ENCODE measurements at places on chromosomes 11 and 22. TPM values are rescaled to one million over a fixed set of nuclear protein-coding genes. Genes with fewer than 3 reads are reported as not detected.

C11orf71 gene
- polyA plus RNA-seq = 10.8 TPM

MRGPRX4 gene
- not detected for polyA plus RNA-seq

P2RX3 gene
- not detected for polyA plus RNA-seq

CCDC157 gene
- polyA plus RNA-seq = 1.4 TPM

CCDC15 gene
- polyA plus RNA-seq = 2.7 TPM

TMEM134 gene
- polyA plus RNA-seq = 154 TPM

CDC42EP1 gene
- polyA plus RNA-seq = 0.17 TPM

TREH gene
- not detected for polyA plus RNA-seq

TIMP3 gene
- not detected for polyA plus RNA-seq

CRYBA4 gene
- polyA plus RNA-seq = 0.46 TPM

DNA sequence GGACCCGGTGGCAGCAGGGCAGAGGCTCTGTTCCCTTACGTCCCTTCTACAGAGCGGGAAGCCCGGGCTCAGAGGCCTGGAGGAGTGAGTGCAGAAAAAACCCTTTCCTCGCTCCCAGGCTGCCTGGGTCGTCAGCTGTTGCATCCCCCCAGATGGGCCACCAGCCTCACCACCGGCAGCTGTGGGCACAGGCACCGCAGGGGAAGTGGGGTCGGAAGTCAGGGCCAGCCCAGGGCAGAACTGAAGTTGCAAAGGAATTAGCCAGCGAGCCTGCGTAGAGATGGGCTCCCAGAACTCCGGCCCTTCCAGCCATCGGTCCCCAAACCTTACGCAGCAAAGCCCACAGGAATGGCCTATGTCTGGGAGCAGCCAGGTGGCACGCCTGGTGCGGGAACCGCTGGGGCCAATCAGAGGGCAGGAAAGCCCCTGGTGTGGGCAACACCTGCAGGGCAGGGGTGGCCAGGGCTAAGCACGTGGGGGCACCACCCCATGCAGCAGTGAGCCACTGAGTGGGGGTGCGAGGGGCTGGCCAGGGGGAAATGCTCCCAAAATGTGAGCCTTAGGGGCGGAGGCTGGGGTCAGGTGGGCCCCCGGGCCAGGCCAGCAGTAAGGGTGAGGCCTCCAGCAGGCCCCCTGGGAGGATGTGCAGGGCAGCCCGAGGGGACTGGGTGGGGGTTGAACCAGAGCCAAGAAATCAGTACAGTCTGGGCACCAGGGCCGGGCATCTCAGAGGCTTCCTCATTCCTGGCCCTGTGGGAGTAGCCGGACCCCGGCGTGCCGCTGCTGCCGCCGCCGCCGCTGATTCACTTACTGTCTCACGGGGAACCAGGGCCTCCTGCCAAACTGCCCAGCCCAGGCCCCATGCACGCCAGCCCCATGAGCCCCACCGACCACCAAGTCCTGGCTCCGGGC is 58.2 kb downstream of the WNT7B start:
- DNase-seq = no peak
- H3K27ac ChIP-seq = no peak overlapping the region
- no peak overlapping the region for H3K4me3 ChIP-seq
- H3K27me3 ChIP-seq = no peaks in the 10 kb centered on the region
- no peaks in the 10 kb centered on the region for H3K4me1 ChIP-seq

DNA sequence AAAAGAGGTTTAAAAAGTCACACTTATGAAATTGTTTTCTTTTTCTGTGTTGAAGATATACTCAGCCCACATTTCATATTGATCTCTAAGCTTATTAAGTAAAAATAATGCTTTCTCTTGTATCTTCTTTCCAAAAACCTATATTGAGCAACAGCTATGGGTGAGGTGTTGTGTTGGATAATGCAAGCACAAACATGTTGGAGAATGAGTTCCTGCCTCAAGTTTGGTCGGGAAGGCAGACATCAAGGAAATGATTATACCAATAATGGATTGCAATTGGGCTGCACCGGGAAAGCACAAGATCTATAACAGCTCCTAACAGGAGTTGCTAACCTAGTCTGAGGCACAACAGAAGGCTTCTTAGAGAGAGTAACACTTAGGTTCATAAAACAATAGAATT is 308.9 kb upstream of the MPPED2 start:
- no peak for DNase-seq
- H3K4me1 ChIP-seq = no peaks in the 10 kb centered on the region
- H3K4me3 ChIP-seq = no peak overlapping the region
- H3K36me3 ChIP-seq = no peaks in the 10 kb centered on the region
- H3K27ac ChIP-seq = no peak overlapping the region

- no peak for DNase-seq
- H3K36me3 ChIP-seq = peaks cover 40% of the 10 kb centered on the region
- H3K27ac ChIP-seq = peak overlapping the region; percentile 23
- H3K4me1 ChIP-seq = peaks cover 9% of the 10 kb centered on the region
- H3K4me3 ChIP-seq = no peak overlapping the region
Measured at GRCh38 chr22:24338726-24339451, 68.3 kb downstream of the SPECC1L start.

DNA sequence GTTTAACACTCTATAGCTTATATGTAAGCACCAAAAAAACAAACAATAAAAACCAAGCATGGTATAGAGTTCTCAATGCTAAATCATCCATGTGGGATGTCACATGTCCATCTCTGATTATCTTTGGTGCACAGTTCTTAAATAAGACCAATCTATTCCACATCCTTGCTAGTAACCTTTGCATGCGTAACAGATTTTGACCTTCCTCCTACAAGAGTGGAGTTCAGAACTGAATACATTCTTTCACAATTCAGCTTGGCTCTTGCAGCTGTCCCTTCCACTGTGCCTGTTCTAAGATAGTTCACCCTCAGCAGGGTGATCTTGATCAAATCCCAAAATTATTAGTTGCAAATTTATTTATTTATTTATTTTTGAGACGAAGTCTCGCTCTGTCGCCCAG is 21.1 kb downstream of the PRR14L start:
- no peak overlapping the region for H3K4me3 ChIP-seq
- peaks cover 4% of the 10 kb centered on the region for H3K36me3 ChIP-seq
- no peak overlapping the region for H3K27ac ChIP-seq
- no peaks in the 10 kb centered on the region for H3K27me3 ChIP-seq
- H3K4me1 ChIP-seq = peaks cover 23% of the 10 kb centered on the region
- no peak for DNase-seq

- peak; percentile 7 for DNase-seq
- no peaks in the 10 kb centered on the region for H3K27me3 ChIP-seq
- H3K4me3 ChIP-seq = no peak overlapping the region
- no peaks in the 10 kb centered on the region for H3K36me3 ChIP-seq
- H3K27ac ChIP-seq = no peak overlapping the region
Measured at GRCh38 chr11:58788355-58789023, 56.0 kb downstream of the GLYATL2 start.

GRCh38 chr22:50292643-50293440 is 14.6 kb downstream of the PLXNB2 start:
- H3K4me1 ChIP-seq = peaks cover 2% of the 10 kb centered on the region
- no peak overlapping the region for H3K4me3 ChIP-seq
- DNase-seq = no peak
- peaks cover 3% of the 10 kb centered on the region for H3K27me3 ChIP-seq
- H3K27ac ChIP-seq = no peak overlapping the region

- DNase-seq = no peak
- peaks cover 40% of the 10 kb centered on the region for H3K4me1 ChIP-seq
- peak overlapping the region; percentile 97 for H3K4me3 ChIP-seq
- peaks cover 10% of the 10 kb centered on the region for H3K27me3 ChIP-seq
Measured at GRCh38 chr11:69674267-69674885, 777 bp downstream of the LTO1 start.

DNA sequence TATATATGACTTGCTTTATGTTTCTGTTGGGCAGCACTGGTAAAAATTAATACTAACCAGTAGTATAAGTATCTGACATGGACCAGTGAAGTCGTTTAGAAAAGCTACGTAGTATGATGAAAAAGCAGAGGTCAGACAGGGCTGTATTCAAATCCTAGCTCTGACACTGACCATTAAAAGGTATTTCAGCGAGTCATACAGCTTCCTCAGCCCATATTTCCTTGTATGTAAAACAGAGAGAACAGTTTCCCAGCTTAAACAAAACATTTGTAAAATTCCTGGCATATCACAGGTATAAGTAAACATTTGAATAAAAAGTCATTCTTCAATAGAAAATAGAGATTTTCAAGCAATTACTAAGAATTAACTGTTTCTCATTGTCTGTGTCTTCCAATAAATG is 4.2 kb downstream of the NOX4 start:
- H3K27me3 ChIP-seq = peaks cover 3% of the 10 kb centered on the region
- H3K4me3 ChIP-seq = no peak overlapping the region
- no peak overlapping the region for H3K27ac ChIP-seq
- H3K36me3 ChIP-seq = no peaks in the 10 kb centered on the region
- DNase-seq = no peak
- H3K4me1 ChIP-seq = no peaks in the 10 kb centered on the region

- no peaks in the 10 kb centered on the region for H3K36me3 ChIP-seq
- H3K4me3 ChIP-seq = no peak overlapping the region
- H3K27ac ChIP-seq = no peak overlapping the region
- peaks cover 2% of the 10 kb centered on the region for H3K27me3 ChIP-seq
Measured at GRCh38 chr11:118537409-118537980, 6.5 kb downstream of the TMEM25 start.

- peaks cover 5% of the 10 kb centered on the region for H3K36me3 ChIP-seq
- no peak overlapping the region for H3K4me3 ChIP-seq
- no peaks in the 10 kb centered on the region for H3K27me3 ChIP-seq
- H3K27ac ChIP-seq = no peak overlapping the region
- H3K4me1 ChIP-seq = no peaks in the 10 kb centered on the region
- DNase-seq = no peak
Measured at GRCh38 chr11:3747704-3748103, 49.6 kb downstream of the NUP98 start.

DNA sequence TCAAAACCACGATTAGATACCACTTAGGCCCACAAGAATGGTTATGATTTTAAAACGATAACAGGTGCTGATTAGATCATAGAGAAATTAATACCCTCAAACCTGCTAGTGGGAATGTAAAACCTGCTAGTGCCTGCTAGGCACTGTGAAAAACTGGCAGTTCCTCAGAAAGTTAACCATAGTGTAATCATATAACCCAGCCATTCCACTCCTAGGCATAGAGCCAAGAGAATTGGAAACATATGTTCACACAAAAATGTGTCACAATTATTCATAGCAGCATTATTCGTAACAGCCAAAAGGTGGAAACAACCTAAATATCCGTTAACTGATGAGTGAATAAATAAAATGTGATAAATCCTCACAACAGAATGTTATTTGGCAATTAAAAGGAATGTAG is 122.2 kb upstream of the SYN3 start:
- DNase-seq = no peak
- no peaks in the 10 kb centered on the region for H3K27me3 ChIP-seq
- H3K36me3 ChIP-seq = no peaks in the 10 kb centered on the region
- H3K4me1 ChIP-seq = no peaks in the 10 kb centered on the region

GRCh38 chr11:71955898-71956456 is 27.1 kb downstream of the RNF121 start:
- no peak for DNase-seq
- peaks cover 24% of the 10 kb centered on the region for H3K4me1 ChIP-seq
- no peak overlapping the region for H3K27ac ChIP-seq
- H3K36me3 ChIP-seq = peaks cover 5% of the 10 kb centered on the region
- H3K27me3 ChIP-seq = no peaks in the 10 kb centered on the region

DNA sequence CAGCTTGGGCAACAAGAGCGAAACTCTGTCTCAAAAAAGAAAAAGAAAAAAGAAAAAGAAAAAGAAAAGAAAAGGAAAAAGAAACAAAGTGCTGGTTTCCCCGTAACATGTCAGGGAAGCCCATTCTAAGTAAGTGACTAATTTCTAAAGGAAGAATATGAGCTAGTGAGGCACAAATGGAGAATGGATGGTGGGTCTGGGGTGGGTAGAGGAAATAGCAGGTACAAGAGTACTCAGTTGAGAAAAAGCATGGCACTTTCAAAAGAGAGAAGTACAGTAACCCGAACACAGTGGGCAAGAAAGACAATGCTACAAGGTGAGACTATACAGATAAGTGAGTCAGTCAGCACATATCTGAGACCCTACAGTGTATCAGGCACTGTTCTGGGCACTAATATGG is 4.5 kb downstream of the MAJIN start:
- DNase-seq = no peak
- H3K4me1 ChIP-seq = peaks cover 5% of the 10 kb centered on the region
- peaks cover 12% of the 10 kb centered on the region for H3K27me3 ChIP-seq
- H3K36me3 ChIP-seq = no peaks in the 10 kb centered on the region

GRCh38 chr11:127993788-127994187 is 593.6 kb downstream of the ETS1 start:
- no peaks in the 10 kb centered on the region for H3K4me1 ChIP-seq
- no peak overlapping the region for H3K27ac ChIP-seq
- no peaks in the 10 kb centered on the region for H3K36me3 ChIP-seq
- no peak for DNase-seq
- H3K4me3 ChIP-seq = no peak overlapping the region
